ENCODE measurements at places on chromosomes 11 and 22.

DNA sequence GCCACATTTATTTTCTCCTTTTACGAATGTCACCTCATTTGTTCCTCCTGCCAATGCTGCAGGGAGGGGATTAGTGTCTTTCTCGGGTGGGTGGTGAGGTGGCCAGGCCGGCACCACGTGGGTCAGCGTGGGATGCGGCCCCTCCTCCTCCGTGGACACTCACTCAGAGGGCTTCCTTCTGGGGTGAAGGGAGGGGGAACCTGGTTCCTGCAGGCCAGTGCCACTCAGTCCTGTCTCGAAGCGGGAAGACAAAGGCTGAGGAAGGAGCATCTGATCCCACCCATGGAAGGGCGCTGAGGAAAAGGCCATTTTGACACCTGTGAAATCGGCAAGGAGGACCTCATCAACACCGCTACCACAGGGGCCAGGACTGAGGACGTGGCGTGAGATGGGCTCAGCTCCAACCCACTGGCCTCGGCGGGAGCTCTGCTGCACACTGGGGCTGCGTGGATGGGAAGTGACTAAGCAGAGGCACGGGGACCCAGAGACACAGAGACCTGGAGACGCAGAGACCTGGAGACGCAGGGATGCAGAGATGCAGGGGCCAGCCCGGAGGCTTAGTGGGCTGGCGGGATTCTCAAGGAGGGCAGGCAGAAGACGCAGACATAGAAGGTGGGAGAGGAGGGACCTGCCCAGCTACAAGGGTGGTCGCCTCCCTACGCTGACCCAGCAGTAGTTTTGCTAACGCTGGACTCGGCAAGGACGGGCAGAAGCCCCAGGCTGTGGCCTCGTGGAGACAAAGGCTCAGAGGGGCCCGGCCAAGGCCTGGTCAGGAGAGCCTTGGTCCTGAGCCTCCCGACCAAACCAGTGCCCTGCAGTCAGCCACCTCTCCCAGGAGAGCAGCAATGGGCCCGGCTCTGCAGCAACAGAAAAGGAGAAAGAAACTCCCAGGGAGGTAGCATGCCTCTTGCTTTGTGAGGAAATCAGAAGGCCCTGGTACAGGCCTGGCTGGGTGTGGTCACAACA is 1071.2 kb downstream of the BRD1 start:
- DNase-seq = no peak

DNA sequence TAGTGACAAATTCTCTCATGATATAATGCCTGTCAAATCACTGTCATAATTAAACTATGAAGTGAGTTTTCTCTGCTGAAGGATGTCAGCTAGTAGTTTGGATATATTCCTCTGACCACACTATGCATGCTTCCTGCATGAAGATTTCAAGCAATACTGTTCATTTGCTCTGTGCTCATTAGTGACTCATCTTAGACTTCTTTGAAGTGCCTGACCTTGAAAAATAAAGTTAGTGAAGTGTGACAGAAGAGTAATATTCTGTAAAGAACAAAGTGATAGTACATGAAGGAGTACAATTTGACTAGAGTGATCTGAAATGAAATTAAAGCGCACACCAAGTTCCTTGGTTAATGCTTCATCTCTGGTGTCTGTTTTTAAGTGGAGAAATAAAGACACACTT is 629.5 kb upstream of the ANO3 start:
- no peak for DNase-seq

DNA sequence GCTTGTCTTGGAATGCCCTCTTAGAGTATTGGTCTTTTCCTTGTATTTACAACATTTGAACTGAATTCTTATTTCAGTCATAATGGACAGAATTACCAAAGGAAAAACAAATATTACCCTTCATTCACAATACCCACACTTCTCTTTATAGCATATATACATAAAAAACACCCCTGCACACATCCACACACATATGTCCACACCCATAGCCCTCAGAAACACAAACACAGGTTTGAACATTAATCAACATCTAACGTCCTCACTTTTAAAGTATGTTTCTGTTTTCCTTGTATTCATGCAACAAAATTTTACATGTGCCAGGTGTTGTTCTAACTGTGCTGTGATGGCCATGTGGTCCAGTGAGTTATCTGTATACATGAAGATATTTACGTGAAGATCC is 11.6 kb upstream of the NXPE2 start:
- DNase-seq = no peak

DNA sequence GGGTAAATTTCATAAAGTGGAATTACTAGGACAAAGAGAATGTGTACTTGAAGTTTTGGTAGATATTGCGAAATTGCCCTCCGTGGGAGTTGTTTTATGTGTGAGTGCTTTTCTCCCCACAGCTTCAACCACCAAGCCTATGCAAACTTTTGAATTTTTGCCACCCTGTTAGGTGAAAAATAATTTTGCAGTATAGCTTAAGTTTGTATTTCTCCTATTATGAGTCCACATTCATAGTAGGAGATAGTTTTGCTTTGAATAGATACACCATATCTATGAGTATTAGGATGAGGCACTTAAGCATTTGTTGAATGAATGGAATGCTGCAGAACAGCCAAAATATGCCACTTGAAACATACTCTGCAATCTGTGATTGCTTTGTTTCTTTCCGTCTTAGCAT is 43.6 kb downstream of the UVRAG start:
- no peak for DNase-seq

DNA sequence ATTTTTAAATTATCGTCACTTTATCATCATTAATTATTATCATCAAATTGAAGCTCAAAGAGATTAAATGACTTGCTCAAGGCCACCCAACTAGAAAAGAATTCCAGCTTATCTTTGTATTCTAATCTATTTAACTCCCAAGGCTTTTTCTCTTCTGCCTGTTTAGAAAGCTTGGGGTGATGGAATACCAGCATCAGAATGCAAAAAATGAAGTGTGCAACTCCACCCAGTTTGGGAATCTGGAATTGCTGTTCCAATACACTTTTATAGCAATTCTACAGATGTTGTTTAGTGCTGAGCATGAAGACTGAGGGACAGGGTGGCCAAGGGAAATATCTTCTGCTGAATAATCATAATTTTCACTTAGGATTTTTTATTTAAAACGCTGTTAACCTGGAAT is 97.2 kb upstream of the FIBIN start:
- no peak for DNase-seq

DNA sequence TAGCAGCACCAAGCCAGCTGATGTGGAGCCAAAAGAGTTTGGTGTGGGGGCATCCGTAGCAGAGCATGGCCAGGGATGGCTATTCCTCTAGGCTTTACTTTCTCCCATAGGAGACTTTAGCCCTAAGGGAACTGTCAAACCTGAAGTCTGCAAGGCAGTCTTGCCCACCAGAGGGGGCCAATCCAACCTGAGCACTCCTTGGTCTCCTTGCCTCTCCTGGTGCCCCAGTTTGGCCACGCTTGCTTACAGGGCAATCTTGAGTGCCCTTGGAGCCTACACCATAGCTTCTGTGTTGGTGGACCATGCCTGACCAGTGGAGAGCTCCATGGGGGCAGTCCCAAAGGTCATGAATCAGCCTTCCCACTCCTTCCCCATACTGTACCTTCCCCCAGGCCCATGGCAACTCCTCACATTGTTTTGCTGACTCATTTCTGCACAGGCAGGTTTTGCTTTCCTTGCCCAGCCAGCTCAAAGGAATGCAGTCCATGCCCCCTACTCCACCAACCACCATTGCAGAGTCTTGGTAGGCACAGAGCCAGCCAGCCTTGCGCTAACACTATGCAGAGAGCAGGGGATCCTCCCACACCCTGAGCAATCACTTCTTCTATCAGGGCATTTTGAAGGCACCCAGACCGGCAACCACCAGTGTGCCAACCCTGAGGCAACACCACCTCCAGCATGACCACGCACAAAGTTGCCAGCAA is 1421.2 kb upstream of the RAG2 start:
- DNase-seq = no peak

DNA sequence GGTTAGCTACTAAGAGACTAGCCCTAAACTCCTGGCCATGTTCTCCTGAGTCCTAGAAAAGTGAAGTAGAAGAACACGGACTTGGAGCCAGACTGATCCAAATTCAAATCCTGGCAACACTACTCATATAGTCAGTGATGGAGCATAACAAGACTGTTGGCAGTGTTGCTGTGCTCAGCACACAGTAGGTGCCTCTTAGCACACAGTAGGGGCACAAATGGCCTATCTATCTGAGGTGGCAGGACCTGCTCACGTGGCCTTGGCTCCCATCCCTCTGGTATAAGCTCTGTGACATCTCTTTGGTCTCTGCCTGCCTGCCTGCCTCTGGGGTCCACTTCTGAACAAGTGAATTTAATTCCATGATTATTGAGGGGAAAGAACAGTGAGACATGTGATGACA is 15.4 kb downstream of the TENM4 start:
- DNase-seq = no peak

DNA sequence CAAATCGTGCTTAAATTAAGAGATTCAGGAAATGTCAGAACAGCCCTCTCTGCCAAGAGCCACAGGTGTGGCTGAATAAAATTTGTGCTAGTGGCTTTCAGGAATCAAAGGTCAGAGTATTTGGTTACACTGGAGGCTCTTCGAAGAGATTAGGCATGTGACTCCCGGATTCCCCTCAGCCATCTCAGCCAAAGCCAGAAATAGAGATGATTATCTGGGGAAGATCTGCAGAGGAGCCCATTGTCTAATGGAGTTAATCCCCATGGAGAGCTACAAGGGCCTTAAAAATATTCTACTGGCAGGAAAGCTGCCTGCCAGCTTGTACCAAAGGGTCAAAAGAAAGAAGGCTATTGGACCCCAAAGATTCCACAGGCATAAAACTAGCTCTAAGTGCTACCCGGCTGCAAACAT is 1259.5 kb downstream of the TBC1D22A start:
- no peak for DNase-seq

Measured in stimulated activated CD8-positive, alpha-beta memory T cell treated with anti-CD3 and anti-CD28 coated beads, Interleukin-7, amount 100 ng/mL, for 4 hours (primary cell).